ENCODE measurements at places on chromosomes 12 and 14.
A peak's percentile ranks its signal among the peaks of the same experiment; 100 is the strongest.

DNA sequence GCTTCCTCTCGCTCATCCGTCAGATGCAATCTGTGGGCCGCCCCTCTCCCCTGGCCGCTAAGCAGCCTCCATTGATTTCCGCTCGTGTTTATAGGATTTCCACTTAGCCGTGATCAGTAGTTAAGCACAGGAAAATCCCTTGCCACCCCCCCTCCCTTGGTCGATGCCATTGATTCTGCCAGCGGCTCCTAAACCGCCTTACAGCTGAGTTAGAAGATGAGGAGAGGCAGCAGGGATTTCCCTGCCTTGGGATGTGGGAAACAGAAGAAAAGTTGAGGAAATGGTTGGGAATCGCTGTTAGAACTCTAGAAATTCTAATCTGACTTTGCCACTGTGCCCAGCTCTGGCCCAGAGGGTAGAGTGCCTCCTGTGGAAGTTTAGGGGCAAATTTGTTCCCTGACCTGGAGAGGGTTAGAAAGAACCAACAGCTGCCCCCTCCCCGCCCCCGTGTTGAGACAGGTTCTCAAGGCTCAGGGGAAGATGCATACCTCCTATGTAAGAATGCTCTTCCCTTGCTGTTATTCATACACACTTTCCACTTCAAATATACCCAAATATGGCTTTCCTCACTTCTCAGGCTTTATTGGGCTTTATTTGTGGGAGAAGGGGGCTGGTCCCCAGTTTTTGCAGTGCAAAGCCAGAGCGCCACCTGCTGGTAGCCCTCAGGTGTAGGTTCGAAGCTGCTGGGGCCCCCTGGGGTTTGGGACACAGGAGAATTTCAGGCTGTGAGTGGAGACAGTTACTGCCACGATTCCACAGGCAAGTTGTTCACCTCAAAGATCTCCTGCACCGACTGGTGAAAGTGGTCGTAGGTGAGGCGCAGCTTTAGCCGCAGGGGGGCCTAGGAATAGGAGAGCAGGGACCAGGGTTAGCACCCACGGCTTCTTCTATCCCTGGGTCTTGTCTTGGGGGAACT is 3.2 kb downstream of the THTPA start:
- no peak for DNase-seq

GRCh38 chr12:50929831-50930230 is 22.5 kb upstream of the HIGD1C start:
- no peak for DNase-seq

DNA sequence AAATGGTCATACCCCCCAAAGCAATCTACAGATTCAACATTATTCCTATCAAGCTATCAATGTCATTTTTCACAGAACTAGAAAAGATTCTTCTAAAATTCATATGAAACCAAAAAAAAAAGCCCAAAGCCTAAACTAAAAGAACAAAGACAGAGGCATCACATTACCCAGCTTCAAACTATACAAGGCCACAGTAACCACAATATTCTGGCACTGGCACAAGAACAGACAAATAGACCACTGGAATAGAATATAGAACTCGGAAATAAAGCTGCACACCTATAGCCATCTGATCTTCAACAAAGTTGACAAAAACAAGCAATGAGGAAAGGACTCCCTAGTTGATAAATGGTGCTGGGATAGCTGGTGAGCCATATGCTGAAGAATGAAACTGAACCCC is 89.2 kb upstream of the PCED1B start:
- no peak for DNase-seq

DNA sequence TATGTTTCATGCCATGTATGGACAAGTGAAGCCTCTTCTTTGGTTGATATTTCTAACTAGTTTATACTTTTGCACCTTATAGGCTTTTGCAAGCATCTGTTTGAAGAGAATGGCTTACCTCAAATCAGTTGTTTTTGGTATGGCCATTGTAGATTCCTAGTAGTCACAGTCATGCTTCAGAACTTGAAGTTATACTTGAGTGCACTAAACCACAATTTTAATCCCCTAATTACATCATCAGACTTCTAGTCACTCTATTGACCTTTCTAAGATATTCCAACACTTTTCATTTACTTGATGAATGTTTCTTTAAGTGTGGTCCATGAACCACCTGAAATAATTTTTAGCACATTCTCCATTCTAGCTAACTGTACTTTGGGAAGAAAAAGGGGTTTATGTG is 18.6 kb upstream of the KLRB1 start:
- no peak for DNase-seq

DNA sequence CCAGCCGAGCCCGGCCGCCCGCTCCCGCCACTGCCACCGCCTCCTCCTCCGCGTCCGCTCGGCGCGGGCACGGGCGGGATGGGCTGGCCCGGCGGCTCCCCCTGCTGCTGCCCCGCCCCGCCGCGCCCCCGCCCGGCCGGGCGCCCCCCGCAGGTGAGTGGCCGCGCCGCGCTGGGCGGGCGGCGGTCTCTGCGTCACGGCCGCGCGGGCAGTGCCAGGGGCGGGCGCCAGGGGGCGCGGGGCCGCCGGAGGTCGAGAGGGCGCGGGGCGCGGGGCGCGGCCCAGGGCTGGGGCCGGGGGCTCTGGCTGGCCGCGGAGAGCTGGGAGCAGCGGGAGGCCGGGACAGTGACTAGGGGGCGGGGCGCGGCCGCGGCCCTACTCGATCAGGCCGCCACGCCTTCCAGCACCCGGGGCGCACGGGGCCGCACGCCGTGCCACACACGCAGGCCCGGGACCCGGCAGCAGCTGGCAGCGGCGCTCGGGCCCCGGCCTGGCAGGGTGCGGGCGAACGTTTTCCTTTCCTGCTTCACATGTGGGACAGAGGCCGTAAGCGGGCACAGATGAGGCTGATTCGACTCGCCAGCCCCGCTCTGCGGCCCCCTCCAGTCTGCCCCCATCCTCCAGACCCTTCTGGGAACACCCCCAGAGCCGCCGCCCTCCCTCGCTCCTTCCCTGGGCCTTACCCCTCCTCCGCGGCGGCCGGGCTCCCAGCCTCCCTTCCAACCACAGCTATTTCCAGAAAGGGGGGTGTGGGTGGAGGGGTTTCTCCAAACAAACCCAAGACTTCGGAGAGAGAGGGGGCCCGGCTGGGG is 2.4 kb upstream of the TNS2 start:
- DNase-seq = peak; percentile 67

GRCh38 chr12:26172946-26173552 is 22.3 kb upstream of the SSPN start:
- no peak for DNase-seq
